ENCODE measurements at places on chromosomes 11 and 22.
A peak's percentile ranks its signal among the peaks of the same experiment; 100 is the strongest.

GRCh38 chr22:22697377-22698117, 53.1 kb downstream of the GGTLC2 start:
- DNase-seq, result no peak

DNA sequence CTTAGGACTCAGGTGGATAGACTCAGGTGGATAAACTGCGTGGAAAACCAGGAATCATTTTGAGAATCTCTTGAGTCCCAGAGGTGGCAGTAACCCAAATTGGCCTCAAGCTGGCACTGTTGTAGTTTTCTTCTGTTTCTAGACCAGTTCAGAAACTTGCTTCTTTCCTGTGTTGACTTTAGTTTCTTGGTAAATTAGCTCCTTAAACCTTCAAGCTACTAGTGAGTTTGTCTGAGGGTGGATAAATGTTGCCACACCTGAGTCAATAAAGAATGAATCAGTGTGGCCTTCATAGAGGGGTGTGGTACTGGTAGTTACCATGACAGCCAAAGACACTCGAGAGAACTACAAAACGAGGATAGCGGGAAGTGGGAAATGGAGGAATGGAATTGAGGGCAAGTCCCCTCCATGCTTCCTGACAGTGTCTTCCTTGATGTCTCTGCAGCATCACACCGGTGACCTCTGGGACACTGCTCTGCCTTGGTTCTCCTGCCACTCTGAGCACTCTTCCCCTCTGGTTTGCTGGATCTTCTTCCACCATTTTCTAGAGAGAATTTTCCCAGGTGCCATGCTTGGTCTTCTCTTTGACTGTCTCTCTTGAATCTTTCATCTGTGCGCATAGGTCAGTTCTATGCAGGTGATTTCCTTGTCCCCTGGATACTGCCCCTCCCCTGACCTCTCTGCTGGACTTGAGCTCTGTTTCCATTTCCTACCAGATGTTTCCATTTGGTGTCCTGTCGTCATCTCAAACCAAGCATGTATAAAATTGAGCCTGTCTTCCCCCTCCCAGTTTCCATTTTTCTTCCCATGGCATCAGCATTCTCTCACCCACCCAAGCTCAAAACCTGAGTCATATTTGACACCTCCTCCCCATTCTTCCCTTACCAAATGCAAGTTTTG, 7.2 kb downstream of the POLD4 start:
- peak; percentile 46 for DNase-seq

GRCh38 chr22:50551160-50551752, 5.6 kb downstream of the KLHDC7B start:
- no peak for DNase-seq

GRCh38 chr22:50361688-50362087, 18.6 kb downstream of the PPP6R2 start:
- DNase-seq, result peak; percentile 33

DNA sequence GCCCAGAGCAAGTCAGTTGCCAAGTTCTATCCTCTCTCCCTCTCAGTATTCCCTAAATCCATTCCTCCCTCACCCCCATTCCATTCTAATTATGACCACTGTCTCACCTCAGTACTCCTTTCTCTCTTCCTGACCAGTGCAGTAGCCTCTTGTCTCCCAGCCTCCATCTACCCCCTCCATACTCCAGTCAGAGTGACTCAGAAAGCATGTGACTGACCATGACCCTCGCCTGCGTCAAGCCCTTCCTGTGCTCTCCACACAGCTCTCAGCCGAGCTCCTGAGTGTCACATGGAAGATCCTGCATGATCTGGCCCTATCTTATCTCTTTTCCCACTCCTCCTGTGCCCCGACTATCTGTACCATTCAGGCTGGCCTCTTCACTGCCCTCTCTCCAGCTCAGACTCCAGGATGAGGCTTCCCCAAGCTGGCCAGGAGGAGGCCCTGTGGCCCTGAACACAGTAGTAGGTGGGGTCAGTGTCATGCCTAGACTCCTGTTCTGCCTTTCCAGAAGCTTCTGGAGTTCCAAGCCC, 42.6 kb downstream of the NEU3 start:
- DNase-seq, result no peak

DNA sequence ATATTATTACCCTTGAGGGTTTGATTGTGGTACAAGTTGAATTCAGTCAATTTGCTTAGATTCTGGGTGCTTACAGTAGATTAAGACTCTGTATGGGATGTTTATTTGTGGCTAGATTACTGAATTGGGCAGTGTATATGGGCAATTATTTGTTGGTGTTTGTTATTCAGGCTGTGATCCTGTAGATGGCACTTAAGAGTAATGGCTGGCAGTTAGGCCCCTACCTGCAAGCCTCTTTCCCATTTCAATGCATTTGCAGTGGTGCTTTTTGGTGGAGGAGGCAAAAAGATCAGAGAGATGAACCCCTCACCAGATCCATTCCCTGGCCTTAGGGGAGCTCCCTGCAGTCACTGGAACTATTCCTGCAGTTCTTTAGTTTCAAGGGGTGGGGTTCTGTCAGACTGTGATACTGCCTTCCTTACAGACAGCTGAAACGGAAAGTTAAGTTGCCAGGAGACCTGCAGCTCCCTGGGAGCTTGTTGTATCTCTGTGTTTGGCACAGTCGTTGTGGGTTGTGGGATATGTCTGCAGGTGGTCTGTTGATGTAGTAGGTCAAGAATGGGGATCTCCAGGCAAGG, 199.5 kb downstream of the AASDHPPT start:
- DNase-seq, result no peak

DNA sequence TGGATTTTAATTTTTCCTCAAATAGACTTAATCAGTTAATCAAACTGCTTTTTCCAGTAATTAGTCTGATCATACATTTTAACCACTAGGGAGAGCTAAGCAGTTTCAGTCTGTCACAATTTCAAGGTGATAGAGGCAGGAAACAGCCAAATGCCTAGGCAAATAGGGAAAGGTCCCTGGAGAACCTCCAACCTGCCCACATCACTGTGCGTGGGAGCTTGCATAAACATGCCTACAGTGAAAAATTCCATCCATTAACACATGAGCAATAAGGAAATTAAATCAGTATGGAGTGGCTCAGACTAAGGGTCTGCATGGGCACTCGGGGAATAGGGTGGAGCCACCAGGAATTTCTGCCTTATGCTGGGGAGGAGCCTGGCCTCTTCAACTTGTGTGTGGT, 74.6 kb downstream of the AASDHPPT start:
- DNase-seq, result no peak

- DNase-seq, result no peak
Measured at GRCh38 chr22:45537734-45538181, 35.1 kb downstream of the FBLN1 start.

DNA sequence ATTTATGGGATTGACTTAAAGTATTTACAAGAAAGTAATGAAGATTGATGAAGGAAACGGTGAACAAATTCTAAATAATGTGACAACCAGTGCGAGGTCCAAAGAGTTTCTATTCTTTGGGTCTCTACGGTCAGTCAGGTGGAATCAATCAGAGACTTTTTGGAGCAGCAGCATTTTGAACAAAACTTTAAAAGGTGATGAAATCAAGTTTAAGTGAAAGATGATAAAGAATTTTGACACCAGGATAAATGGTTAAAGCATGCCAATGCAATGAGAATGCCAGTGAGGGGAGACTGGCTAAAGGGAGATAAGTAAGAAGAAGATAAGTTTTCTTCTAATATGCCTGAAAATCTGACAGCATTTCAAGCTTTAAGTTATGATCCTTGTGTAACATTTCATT, 67.9 kb downstream of the DCUN1D5 start:
- no peak for DNase-seq

- DNase-seq, result no peak
Measured at GRCh38 chr11:119734788-119735187, 5.8 kb upstream of the NECTIN1 start.

DNA sequence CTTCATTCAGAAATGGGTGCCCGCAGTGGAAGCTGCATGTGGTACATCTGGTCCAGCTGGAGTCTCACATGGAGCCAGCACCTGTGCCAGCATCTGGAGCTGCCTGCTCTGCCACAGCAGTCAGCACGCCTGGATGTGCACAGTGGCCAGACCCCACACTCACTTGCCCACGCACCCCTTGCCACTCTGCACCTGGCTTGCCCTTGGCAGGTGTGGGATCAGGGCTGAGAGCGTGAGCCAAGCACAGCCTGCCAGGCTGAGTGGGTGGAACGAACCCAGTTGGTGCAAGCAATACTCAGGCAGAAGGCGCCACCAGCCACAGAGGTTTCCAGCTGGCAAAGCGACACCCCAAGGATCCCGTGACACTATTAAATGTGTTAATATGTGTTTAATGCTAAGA, 95.5 kb upstream of the AMOTL1 start:
- no peak for DNase-seq

GRCh38 chr22:40509401-40510134, 127.0 kb downstream of the MRTFA start:
- DNase-seq, result no peak

DNA sequence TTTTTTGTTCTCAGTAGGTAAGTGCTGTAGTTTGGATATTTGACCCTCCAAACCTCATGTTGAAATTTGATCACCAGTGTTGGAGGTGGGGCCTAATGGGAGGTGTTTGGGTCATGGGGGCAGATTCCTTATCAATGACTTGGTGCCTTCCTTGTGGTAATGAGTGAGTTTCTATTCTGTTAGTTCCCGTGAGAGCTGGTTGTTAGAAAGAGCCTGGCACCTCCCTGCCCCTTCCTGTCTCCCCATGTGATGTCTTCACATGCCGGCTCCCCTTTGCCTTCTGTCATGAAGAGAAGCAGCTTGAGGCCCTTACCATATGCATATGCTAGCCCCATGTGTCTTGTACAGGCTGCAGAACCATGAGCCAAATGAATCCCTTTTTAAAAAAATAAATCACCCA, 138.3 kb downstream of the TMEM135 start:
- no peak for DNase-seq

DNA sequence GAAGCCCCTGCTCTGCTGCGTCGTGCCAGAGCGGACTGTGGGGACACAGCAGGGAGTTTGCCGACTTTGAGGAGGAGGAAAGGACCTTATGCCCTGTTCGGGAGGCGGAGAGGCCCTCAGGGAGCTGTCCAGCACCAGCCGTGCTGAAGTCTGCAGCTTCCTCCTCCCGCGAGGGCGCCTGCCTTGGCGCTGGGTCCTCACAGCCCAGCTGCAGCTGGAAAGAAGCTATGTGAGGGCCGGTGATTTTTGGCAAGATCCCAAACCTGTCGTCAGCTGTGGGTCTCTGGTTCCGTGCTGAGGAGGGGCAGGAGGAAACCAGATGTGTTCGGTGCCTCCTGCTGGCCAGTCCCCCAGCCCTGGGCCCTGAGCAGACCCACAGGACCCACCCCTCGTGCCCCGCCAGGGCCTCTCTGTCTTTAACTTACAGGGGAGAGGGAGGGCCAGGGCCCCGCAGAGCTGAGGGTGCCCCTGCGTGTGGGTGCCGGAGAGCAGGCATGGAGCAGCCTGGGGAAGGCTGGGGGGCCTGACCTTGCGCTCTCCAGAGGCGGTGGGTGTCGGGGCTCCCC, 12.0 kb downstream of the BRSK2 start:
- peak; percentile 29 for DNase-seq

GRCh38 chr11:124278261-124278660, 22.1 kb downstream of the OR8G5 start:
- no peak for DNase-seq

DNA sequence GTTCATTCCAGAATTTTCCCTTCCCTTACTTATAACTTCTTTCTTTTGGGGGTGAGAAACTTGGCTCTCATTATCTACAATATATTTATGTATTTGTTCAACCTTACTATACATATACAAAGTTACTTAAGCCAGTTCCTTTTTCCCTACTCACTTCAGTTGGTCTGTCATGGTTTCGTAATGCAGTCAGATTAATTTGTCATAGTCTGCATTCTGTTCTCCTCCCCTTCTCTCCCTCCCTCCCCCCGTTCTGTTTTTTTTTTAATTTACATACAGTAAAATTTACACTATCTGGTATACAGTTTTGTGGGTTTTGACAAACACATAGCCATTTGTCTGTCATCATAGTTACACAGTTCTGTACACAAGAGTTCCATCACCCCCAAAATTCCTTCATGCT, 71.8 kb upstream of the ADORA2A start:
- no peak for DNase-seq

DNA sequence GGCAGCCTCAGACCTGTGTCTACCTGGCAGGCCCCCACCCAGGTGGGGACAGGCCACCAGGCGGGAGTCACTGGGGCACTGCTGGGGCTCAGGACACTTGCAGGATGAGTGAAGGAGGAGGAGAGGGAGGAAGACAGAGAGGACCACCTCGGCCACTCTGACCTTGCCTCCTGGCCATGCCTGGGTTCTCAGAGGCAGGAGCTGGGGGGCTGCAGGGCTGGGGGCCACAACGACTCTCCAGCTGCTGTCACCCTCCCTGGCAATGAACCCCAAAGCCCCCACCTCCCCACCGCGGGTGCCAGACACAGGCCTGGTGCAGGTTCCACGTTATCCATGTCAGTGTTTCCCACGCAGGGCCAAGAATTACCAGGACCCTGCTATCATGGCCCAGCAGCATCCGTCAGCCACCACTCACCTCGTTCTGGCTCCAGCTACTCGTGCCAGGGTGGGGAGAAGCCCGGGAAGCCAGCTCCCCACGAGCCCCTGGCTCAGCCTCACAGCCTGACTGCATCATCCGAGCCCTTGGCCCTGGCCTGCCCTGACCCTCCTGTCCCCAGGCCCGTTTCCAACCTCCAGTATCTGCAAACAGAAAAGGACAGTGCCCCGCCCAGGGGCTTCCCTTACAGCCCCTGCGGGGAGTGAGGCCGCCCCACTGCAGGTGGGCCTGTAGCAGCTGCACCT, 62.4 kb downstream of the BRD1 start:
- no peak for DNase-seq

DNA sequence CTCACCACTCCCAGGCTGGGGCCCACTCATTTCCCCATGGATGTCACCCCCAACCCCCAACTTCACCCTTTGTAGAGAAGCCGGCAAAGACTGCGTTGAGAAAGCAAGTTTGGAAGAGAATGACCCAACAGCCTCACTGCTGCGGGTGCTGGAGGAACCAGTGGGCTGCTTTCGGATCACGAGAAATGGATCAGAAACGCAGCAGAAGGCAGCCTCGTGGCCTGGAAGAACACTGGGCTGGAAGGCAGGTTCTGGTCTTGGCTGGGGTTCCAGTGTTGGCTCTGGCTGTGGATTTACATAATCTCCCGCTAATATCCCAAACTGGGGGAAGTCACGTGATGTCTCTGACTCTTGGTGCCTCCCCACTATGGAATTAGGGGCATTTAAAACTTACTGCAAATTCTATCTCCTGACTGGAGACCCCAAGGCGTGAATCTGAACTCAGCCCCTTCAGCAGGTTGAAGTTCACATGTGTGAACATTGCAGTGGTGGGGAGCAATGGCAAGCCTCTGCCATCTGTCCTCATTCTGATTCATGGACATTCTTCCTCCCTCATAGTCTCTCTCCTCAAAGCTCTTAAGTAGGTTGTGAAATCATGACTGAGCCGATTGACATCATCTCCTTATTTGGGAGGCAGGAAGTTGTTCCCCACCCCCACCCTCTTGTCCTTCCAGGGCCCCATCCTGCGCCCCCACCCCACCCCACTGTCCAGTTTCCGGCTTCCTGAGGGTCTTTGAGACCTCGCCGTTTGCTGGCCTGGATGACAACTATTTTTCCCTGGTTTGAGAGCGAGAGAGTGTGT, 37.0 kb upstream of the TIMP3 start:
- no peak for DNase-seq

Data from CD4-positive, alpha-beta T cell treated with Interleukin-12 subunit alpha and Interleukin-12 subunit beta, for 1 hour (primary cell).